ENCODE measurements at places on chromosomes 3 and 15.

DNA sequence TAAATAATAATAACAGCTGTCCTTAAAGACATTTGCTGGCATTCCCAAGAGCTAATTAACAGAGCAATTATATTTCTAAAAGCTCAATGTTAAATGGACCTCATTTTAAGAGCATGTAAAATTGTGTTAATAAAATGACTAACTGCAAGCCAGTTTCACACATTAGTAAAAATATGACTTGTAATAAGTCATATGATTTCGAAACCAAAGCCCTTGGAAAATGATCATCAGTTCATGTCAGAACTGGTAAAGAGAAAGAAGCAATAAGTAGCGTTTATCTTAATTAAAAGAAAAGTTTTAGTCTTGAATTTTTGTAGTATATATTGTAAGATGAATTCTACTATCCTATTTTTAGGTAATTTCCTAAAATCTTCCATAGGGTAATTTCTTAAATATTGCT, 310.7 kb downstream of the CNTN3 start:
- no peak for DNase-seq

GRCh38 chr15:65369212-65369547, 8.6 kb downstream of the IGDCC3 start:
- no peak for DNase-seq

- DNase-seq = no peak
Measured at GRCh38 chr3:163951397-163951987, 1126.8 kb downstream of the SI start.

DNA sequence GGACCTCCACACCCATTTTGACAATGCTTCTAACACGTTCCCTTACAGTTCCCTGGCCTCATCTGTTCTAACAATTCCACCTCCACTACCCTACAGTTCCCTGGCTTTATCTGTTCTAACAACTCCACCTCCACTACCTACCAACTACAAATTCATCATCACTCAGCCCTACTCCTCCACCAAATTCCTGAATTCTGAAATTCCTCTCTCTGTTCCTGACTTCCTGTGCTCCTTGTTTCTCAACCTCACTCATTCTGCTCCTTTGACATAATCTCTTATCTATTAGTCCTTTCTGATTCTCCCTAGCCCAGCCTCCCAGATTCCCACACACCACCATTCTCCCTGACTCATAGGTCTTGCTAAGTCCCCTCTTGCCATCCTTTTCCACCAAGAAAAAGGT, 22.5 kb downstream of the UPK1B start:
- no peak for DNase-seq

DNA sequence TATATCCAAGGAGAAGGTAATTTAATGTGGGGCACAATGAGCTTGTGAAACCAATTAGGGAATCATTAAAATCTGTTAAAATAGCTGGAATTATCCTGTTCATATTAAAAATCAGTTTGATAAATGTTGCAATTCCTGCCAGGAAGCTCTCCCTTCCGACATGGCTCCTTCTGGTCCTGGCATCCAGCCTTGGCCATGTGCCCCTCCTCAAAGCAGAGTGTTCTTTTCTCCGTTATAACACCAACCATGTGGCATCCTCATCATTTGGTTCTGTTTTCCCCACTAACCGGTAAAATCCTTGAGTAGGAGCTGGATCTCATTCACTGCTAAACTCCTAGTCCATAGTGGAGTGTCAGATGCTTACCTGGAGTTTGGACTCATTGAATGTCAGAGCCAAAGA, 127.2 kb downstream of the ARNT2 start:
- DNase-seq = no peak

GRCh38 chr3:9077029-9077428, 113.8 kb upstream of the RAD18 start:
- DNase-seq = no peak

DNA sequence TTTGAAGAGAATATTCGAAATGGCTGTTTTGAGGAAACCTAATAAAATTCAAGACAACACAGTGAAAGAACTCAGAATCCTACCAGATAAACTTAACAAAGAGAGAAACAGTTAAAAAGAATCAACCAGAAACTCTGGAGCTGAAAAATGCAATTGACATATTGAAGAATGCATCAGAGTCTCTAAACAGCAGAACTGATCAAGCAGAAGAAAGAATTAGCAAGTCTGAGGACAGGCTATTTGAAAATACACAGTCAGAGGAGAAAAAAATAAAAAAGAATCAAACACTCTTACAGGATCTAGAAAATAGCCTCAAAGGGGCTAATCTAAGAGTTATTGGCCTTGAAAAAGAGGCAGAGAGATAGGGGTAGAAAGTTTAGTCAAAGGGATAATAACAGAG, 13.5 kb downstream of the C3orf33 start:
- DNase-seq = no peak

- DNase-seq = no peak
Measured at GRCh38 chr3:20185331-20185678, 701 bp downstream of the SGO1 start.

DNA sequence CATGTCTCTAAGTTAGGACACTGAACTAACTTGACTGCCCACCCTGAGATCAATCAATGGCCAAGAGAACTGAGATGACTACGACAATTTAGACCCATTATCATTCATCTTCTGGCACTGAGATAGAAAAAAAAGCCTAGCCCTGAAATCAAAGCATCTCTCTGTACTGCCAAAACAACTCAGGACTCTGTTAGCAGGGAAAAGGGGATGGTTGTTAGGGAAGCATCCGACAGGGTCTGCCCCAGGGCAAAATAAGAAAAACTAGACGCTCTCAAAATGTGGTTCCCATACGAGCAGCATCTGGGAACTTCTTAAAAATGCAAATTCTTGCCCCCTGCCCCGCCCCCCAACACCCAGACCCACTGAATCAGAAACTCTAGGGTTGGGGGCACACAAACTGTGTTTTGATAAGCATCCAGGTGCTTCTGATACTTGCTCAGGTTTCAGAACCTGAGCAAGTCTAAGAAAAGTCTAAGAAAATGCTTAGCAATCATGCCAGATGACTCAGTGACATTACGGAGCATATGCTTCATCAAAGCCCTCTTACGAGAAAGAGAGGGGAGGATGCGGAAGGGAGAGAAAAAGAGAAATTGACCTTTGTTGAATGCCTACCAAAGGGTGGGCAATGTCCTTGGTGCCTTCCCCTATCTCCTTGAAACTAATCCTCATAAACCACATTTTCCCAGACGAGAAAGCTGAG, 172.8 kb upstream of the HES1 start:
- no peak for DNase-seq
